ENCODE measurements at places on chromosomes 2 and 18. TPM values are rescaled to one million over a fixed set of nuclear protein-coding genes. Genes with fewer than 3 reads are reported as not detected.
A peak's percentile ranks its signal among the peaks of the same experiment; 100 is the strongest.

DNA sequence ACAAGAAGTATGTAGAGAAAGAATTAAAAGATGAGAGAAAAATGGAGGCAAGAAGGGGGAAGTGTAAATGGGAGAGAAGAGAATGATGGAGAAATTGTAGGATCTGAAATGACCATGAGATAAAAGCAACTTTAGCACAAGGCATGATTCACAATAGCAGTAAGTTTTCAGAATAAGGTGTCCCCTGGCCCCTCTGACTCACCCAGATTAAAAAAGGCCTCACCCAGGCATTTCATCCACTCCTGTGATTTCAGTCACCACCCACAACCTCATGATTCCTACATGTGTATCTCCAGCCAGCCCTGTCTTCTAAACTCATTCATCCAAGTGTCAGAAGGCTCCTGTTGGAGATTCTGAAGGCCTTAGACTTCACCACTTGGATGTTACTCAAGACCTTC lies 56.6 kb downstream of the SP100 start:
- DNase-seq = peak; percentile 77
- peak overlapping the region; percentile 81 for H3K27ac ChIP-seq
- H3K4me3 ChIP-seq = peak overlapping the region; percentile 17
- H3K36me3 ChIP-seq = peaks cover 58% of the 10 kb centered on the region

DNA sequence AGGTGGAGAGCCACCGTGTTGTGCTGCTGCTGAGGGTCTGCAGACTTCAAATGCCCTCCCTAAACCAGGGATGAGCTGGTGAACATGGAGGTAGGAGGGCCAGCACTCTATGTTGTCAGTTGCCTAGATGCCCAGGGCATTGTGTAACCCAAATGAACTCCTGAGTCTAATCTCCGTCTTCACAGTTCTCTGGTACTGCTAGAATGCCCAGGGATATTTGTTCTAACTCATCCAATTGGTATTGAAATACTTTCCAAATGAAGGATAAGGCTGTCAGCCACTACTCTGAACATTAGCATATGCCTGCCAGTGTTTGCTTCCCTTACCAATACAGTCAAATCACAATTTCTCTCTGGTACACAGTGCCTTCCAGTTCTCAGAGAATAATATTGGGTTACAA lies 492.6 kb downstream of the SLC4A3 start:
- no peak overlapping the region for H3K27ac ChIP-seq
- no peak overlapping the region for H3K4me3 ChIP-seq
- H3K27me3 ChIP-seq = no peaks in the 10 kb centered on the region
- no peaks in the 10 kb centered on the region for H3K4me1 ChIP-seq
- no peaks in the 10 kb centered on the region for H3K36me3 ChIP-seq

- H3K4me1 ChIP-seq = no peaks in the 10 kb centered on the region
- H3K27me3 ChIP-seq = peaks cover 8% of the 10 kb centered on the region
- DNase-seq = peak; percentile 78
- H3K27ac ChIP-seq = no peak overlapping the region
- no peak overlapping the region for H3K4me3 ChIP-seq
Measured at GRCh38 chr18:46946656-46947282, 29.4 kb downstream of the KATNAL2 start.

GRCh38 chr2:42839809-42840501 lies 47.6 kb upstream of the HAAO start:
- no peaks in the 10 kb centered on the region for H3K27me3 ChIP-seq
- H3K27ac ChIP-seq = no peak overlapping the region
- H3K4me3 ChIP-seq = no peak overlapping the region
- no peaks in the 10 kb centered on the region for H3K4me1 ChIP-seq
- H3K36me3 ChIP-seq = no peaks in the 10 kb centered on the region

The DYSF gene
- 0.02 TPM for total RNA-seq

The SMPD4 gene
- 73.8 TPM for total RNA-seq

The ADRA2B gene
- total RNA-seq = 0.54 TPM

The HOXD13 gene
- total RNA-seq = not detected

DNA sequence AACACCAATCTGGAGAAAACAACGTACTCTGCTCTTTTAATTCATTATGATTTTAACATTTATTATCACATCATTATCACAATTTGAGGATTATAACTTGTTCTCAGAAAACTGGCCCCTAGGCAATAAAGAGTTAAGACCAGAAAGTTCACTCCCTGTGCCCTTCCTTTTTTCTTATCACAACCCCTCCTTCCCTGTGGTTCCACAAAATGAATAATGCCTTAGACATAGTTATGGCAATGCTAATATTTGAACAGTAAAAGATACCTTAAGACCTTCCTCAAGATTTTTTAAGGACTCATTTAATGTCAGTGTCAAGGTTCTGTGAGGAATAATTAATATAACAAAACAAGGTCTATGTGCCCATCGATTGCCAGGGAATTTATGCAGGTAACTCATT lies 596.2 kb downstream of the ARHGAP15 start:
- no peak for DNase-seq
- no peaks in the 10 kb centered on the region for H3K27me3 ChIP-seq
- H3K4me1 ChIP-seq = peaks cover 55% of the 10 kb centered on the region
- H3K4me3 ChIP-seq = no peak overlapping the region

GRCh38 chr2:64985447-64985846 lies 3.8 kb upstream of the SLC1A4 start:
- H3K4me1 ChIP-seq = peaks cover 39% of the 10 kb centered on the region
- H3K27me3 ChIP-seq = no peaks in the 10 kb centered on the region
- H3K27ac ChIP-seq = no peak overlapping the region
- no peak for DNase-seq
- H3K4me3 ChIP-seq = no peak overlapping the region
- H3K36me3 ChIP-seq = peaks cover 2% of the 10 kb centered on the region

The COBLL1 gene
- total RNA-seq = not detected

DNA sequence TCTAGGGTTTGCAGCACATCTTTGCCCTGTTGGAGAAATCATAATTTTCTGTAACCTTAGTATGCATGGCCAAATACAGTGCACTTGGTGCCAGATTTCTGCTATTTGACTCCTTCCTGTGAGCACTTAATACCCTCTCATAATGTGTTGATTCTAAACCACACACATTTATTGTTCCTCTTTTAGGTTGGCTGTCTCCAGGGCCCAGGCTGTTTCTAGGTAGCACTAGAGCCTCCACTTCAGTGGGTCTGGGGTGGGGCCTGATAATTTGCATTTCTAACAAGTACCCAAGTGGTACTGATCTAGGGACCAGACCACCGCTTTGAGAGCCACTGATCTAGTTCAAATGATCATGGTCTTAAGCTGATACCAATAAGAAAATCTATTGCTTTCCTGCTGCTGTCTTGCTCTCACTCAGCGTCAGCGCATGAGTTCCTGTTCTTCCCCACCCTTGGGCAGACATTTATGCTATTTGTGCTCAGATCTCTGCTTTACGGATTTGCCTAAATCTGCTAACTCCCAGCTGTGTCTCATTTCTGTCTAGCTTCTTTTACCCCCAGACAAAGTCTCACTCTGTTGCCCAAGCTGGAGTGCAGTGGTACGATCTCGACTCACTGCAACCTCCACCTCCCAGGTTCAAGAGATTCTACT lies 7.4 kb downstream of the PTRHD1 start:
- peaks cover 3% of the 10 kb centered on the region for H3K36me3 ChIP-seq
- H3K27me3 ChIP-seq = peaks cover 2% of the 10 kb centered on the region
- no peak overlapping the region for H3K4me3 ChIP-seq
- H3K27ac ChIP-seq = no peak overlapping the region
- DNase-seq = no peak

DNA sequence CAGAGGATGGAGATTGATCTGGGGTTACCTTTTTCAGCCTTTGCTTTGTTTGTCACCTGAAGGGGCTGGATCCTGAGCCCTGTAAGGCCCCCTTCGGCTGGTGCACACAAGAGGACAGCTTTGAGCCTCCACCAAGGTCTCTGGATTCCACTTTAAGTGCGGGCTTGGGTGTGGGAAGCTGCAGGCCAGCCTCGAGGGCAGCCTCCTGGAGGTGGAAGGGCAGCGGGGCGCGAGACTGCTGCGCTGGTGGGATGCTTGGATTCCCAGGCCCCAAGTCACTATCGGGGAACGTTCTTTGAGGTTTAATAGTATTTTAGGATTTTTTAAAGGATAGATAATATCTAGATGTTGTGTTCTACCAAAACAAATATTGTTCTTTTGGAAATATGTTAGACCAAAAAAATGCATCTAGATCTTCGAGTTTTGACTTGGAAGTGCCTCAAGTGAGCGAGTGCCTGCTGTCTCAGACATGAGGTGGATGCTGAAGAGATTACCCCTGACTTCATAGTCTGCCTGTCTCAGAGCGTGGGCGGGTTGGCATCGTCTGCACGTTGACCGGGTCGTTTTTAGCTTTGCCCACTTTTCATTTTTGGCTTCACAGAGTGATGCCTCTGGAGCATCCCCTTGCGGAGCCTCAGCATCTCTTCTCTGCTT lies 113.8 kb downstream of the AGAP1 start:
- H3K27ac ChIP-seq = no peak overlapping the region
- DNase-seq = no peak
- H3K4me3 ChIP-seq = no peak overlapping the region
- H3K4me1 ChIP-seq = no peaks in the 10 kb centered on the region
- H3K27me3 ChIP-seq = peaks cover 8% of the 10 kb centered on the region

DNA sequence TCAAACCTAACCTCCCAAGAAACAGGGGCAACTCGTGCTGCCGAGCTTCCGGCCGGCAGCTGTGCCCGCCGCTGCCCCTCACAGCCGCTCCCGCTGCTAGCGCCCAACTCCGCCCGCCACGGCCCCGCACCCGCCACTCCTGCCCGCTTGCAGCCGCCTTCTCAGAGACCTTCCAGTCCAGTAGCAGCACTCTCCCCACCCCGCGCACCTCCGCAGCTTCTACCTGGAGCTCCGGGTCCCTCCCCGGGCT lies 722 bp upstream of the C2orf15 start:
- peak overlapping the region; percentile 80 for H3K27ac ChIP-seq
- H3K36me3 ChIP-seq = peaks cover 3% of the 10 kb centered on the region
- H3K4me3 ChIP-seq = peak overlapping the region; percentile 94
- no peak for DNase-seq
- H3K27me3 ChIP-seq = no peaks in the 10 kb centered on the region
- H3K4me1 ChIP-seq = peaks cover 16% of the 10 kb centered on the region

DNA sequence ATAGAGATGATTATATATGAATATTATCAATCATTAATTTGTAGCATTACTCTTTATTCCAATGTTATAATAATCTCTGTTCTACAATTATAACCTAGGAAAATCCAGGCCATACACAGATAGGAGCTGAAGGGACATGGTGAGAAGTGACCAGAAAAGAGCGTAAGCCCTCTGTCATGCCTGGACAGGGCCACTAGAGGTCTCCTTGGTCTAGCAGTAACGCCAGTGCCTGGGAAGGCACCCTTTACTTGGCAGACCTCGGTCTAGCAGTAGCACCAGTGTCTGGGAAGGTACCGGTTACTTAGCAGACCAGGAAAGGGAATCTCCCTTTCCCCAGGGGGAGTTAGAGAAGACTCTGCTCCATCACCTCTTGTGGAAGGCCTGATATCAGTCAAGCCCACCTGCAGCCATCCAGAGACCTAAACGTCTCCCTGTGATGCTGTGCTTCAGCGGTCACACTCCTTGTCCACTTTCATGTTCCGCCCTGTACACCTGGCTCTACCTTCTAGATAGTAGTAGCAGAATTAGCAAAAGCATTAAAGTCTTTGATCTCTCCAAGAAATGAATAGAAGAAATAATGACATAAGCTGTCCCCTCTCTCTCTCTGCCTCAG lies 447.5 kb upstream of the FSIP2 start:
- H3K36me3 ChIP-seq = no peaks in the 10 kb centered on the region
- no peaks in the 10 kb centered on the region for H3K27me3 ChIP-seq
- H3K27ac ChIP-seq = no peak overlapping the region
- H3K4me1 ChIP-seq = no peaks in the 10 kb centered on the region
- DNase-seq = peak; percentile 52

- no peak for DNase-seq
- no peaks in the 10 kb centered on the region for H3K27me3 ChIP-seq
- H3K4me3 ChIP-seq = no peak overlapping the region
- H3K4me1 ChIP-seq = no peaks in the 10 kb centered on the region
- peaks cover 37% of the 10 kb centered on the region for H3K36me3 ChIP-seq
- H3K27ac ChIP-seq = no peak overlapping the region
Measured at GRCh38 chr18:79345366-79345765, 50.4 kb upstream of the NFATC1 start.

The RUFY4 gene
- 1.6 TPM for total RNA-seq

The EEF1B2 gene
- total RNA-seq = 983 TPM

DNA sequence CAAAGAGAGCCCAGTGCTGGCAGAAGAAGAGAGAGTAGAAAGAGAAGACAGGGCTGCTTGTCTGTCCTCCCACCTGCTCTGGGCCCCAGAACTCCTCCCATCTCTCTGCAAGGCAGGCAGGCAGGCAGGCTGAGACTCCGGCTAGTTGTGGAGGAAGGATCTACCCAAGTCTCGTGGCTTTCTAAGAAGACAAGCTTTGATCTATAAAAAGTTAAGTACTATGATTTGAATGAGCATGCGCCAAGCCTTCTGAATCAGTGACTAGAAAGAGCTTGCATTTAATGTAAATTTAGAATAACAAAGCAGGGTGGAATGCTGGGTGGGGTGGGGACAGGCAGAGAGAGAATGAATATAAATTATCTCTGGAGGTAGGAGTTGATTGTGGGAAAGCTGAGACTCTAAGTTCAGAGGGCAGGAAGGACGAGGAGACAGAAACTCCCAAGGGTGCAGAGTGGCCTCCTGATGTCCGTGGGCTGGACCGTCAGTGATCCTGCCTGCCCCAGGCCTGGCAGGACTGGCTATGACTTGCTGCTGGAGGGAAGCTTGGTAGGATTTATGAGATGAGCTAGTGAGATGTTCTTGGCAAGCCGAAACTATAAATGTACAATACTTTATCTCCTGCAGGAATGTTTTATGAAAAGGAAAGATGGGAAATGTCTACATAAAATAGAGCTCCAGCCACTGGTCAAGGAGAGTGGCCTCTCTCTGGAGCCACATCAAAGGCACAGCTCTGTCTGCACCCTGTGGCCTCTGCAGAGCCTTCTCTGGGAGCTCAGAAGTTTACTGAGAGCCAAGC lies 447.5 kb downstream of the TNS1 start:
- no peak overlapping the region for H3K27ac ChIP-seq
- H3K36me3 ChIP-seq = no peaks in the 10 kb centered on the region
- no peaks in the 10 kb centered on the region for H3K27me3 ChIP-seq
- H3K4me1 ChIP-seq = peaks cover 11% of the 10 kb centered on the region
- no peak overlapping the region for H3K4me3 ChIP-seq
- DNase-seq = peak; percentile 10

GRCh38 chr2:205932861-205933260 lies 153.1 kb downstream of the INO80D start:
- DNase-seq = no peak
- peaks cover 20% of the 10 kb centered on the region for H3K27me3 ChIP-seq
- no peaks in the 10 kb centered on the region for H3K4me1 ChIP-seq
- no peak overlapping the region for H3K4me3 ChIP-seq
- H3K36me3 ChIP-seq = no peaks in the 10 kb centered on the region
- no peak overlapping the region for H3K27ac ChIP-seq

The NEB gene
- total RNA-seq = 0.05 TPM

DNA sequence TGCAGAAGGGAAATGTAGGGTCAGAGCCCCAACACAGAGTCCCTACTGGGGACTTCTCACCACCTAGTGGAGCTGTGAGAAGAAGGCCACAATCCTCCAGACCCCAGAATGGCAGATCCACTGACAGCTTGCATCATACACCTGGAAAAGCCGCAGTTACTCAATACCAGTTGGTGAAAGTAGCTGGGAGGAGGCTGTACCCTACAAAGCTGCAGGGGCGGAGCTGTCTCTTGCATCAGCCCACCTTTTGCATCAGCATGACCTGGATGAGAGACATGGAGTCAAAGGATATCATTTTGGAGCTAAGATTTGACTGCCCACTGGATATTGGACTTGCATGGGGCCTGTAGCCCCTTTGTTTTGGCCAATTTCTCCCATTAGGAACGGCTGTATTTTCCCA lies 237.3 kb downstream of the CALCRL start:
- H3K27ac ChIP-seq = no peak overlapping the region
- H3K27me3 ChIP-seq = no peaks in the 10 kb centered on the region
- no peaks in the 10 kb centered on the region for H3K36me3 ChIP-seq
- DNase-seq = no peak

Data from activated CD4-positive, alpha-beta T cell treated with anti-CD3 and anti-CD28 coated beads for 36 hours (primary cell).